ENCODE measurements at places on chromosomes 6 and 20.

- DNase-seq, result no peak
Observed at GRCh38 chr20:11790046-11790445, 127.6 kb upstream of the BTBD3 start.

DNA sequence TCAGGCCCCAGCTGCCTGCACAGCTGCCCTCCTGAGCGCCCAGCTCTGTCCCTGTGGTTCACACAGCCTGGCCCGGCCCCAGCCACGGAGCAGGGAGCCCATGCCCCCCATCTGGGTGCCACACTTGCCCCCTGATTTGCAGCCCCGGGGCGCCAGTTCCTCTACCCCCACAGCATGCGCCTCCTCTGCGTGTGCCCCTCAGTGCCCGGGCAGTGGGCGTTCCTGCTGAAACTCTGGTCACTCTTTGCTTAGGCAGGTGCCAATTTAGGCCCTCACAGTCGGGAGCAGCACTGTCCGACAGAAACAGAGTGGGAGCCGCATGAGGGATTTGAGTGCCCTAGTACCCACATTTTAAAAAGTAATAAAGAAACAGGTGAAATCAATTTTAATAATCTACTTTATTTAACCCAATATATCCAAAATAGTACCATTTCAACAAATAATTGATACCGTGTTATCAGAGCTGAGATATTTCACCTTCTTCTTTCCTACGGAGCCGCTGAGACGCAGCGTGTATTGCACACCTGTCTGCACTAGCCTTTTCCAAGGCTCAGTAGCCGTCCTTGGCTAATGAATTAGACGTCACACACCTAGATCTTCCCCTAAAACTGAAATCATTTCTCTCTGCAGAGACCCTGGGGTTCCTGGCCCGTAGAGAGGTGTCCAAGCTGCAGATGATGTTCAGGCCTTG lies 106.4 kb downstream of the ASXL1 start:
- no peak for DNase-seq

DNA sequence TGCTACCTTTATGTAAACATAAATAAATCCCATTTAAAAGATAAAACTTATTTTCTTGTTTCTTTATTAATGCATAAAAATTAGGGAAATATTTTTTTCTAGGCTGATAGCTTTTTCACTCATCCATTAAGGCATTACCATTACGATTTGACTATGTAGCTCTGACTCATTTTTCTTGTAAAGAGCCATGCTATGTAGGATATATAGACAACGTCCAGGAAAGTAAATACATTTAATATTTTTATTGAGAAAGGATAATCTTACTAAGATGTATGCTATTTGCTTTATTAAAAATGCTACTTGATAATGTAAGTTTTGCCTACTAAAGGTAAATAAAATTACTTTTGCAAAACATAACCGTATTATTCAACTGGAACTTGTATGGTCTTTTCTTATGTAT lies 19.2 kb upstream of the KIAA1586 start:
- no peak for DNase-seq

GRCh38 chr6:324729-325125 lies 32.4 kb downstream of the DUSP22 start:
- DNase-seq, result no peak

GRCh38 chr20:63703976-63704748 lies 3.6 kb downstream of the ARFRP1 start:
- peak; percentile 8 for DNase-seq

GRCh38 chr20:17530716-17531664 lies at the start of gene BFSP1:
BFSP1 (minus strand) TSS chr20:17531379; CDS start chr20:17531329, 50 bp downstream.
- peak; percentile 46 for DNase-seq

DNA sequence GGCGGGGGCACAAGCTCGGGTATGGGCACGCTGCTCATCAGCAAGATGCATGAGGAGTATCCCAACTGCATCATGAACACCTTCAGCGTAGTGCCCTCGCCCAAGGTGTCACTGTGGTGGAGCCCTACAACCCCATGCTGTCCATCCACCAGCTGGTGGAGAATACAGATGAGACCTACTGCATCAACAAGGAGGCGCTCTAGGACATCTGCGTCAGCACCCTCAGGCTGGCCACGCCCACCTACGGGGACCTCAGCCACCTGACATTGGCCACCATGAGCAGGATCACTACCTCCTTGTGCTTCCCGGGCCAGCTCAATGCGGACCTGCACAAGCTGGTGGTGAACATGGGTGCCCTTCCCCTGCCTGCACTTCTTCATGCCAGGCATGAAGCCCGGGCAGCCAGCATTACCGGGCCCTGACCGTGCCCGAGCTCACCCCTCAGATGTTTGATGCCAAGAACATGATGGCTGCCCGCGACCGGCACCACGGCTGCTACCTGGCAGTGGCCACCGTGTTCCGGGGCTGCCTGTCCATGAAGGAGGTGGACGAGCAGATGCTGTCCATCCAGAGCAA lies 12.8 kb downstream of the GABRR2 start:
- DNase-seq, result no peak

DNA sequence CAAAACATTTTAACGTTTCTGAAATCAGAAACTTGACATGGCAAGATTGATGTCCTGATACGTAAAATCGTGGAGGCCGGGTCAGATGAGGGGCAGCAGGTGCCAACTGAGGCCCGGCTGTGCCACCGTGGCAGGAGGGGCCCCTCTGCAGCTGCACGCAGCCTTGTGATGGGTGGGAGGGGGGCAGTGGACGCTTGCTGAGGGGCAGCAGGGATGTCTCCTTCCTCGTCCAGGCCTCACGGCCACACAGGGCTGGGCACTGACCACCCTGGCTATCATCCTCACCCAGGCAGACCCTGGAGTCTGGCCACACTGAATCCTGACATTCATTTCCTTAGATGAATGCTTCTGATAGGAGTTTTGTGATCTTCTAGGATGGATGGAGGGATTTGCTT lies 114.7 kb downstream of the ERMARD start:
- DNase-seq, result no peak

GRCh38 chr6:100664274-100665040 lies 199.7 kb upstream of the SIM1 start:
- peak; percentile 30 for DNase-seq

- DNase-seq, result no peak
Observed at GRCh38 chr20:3752386-3752759, 15.2 kb downstream of the ADISSP start.
